ENCODE measurements at places on chromosomes 16 and 17.

GRCh38 chr17:6070913-6071511 lies 833 bp downstream of the WSCD1 start:
- DNase-seq: no peak

GRCh38 chr17:54972406-54973138 lies 4.0 kb downstream of the STXBP4 start:
- no peak for DNase-seq

DNA sequence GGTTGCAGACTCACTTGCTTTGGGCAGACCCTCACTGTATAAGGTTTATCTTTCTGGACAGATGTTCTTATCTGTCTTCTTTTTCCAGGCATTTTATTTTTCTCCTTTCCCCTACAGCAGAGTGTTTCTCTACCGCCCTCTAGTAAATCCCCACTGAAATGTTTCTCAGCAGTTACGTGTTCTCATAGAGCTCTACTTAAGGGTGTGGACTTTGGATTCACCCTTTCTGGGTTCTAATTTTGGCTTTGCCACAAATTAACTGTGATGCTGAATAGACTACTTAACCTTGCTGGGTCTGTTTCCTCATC lies 2.0 kb downstream of the ADAT1 start:
- DNase-seq: peak; percentile 46

DNA sequence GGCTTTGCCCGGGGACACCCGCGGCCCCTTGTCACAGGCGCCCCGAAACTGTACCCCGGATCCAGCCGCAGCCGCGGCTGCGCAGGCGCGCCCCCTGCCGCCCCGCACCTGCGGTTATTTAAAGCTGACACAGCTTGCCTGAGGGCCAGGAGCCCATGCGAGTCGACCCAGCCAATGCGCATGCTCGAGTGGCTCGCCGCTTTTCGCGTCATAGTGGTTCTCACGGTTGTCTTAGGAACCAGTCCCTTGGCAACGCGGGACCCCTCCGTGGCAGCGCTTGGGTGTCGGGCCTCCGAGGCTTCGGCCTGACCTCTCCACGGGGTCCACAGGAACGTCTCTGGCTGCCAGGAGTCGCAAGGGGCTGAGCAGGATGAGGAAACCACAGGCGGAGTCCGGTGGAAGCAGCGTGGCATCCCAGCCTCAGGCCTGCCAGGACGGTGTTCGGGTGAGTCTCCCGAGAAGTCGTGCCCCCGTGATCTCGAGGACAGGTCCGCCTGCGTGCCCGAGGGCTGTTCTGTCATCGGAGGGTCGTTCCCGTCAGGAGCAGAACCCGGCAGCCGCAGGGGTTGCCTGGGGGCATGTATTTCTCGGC lies 716.9 kb downstream of the KCNJ18 start:
- DNase-seq: no peak

DNA sequence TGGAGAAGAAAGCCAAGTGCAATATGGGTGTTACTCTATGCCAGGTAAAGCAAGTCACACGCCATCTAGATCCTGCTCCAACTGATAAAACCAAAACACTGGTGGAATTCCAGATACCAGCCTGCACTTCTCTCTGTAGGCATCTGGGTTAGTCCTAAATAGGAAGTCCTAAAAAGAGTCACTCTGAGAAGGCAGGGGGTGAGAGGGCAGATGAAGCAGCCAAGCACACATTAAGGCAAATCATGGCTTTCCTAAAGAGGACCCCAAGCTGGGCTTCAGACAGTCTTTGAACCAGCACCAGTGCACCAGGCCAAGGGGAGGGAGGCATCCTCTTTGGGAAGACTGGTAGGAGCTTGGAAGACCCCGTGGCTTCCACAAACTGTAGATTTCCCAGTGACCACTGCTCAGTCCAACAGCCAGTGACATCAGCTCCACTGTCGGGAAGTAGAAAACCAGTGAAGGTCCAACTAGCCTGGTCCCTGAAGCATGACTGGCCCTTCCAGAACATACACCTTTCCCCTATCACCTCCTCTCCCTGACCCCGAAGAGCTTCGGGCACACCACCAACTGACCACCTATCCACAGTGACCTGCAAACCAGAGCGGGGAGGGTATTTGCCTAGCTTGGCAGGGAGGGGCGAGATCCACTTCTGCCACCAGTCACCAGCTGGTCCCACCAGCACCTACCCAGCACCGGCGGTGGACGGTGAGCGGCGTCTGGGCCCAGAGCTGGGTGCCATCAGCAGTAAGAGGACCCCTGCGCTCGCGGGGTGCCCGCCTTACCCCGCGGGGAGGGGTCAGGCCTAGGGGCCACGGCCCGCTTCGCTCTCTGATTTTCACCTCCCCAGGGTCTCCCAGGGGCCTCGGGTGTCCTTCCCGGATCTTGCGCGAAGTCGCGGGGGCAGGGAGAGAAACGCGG lies 1.0 kb downstream of the LITAF start:
- no peak for DNase-seq

- DNase-seq: no peak
Observed at GRCh38 chr16:24833352-24833751, 12.4 kb upstream of the SLC5A11 start.

- no peak for DNase-seq
Observed at GRCh38 chr17:10063730-10064241, 134.6 kb downstream of the GAS7 start.

DNA sequence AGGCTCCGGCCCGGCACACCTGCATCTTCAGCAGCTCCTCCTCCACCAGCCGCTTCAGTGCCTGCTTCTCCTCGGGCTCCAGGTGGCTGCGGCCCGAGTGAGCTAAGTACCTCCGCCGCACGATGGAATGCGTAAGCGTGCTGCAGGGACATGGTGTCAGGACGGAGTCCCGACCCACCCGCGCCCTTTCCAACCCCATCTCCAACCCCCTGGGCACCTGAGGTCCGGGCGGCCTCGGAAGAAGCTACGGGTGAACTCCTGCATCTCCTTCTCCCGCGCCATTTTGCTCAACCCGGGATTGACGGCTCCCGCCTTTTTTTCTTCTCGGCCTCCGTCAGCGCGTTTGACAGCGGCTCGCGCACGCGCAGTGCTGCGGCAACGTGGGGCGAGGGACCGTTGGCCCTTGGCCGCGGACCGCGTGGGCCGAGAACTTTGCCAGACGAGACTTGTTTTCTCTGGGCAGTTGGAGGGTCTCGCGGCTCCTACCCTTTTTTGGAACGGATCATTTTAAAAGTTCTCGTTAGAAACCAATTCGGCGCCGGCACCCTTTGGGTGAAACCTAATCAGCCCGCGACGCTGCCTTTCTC lies at the start of gene HIRIP3:
Gene HIRIP3, minus strand, starts transcription at position 294 of the 587 bp plus-strand sequence. Its CDS starts 12 bp downstream, at position 282.
- DNase-seq: peak; percentile 87

DNA sequence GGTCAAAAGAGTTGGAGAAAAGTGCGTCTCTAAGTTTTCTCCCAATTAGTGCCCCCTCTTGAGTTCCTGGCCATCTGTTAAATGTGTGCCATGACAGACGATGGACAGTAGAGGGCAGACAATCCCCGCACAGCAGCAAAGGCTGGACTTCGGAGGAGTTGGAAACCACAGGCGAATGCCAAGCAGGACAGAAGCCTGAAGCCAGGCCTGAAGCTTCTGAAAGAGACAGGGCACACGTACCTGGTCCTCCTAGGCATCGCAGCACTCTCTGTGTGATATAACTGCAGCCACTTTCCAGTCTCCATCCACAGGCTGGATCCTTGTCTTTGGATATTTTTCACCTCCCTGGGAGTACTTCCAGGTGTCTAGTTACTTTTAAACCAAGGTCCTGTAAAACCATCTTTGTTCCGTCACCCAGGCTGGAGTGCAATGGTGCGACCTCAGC lies 14.5 kb downstream of the C17orf100 start:
- peak; percentile 65 for DNase-seq

- no peak for DNase-seq
Observed at GRCh38 chr17:66040402-66040801, 151.5 kb downstream of the CEP112 start.

GRCh38 chr16:61909074-61909473 lies 127.2 kb downstream of the CDH8 start:
- DNase-seq: no peak

GRCh38 chr17:81002409-81003361 lies 11.0 kb downstream of the CHMP6 start:
- peak; percentile 68 for DNase-seq

DNA sequence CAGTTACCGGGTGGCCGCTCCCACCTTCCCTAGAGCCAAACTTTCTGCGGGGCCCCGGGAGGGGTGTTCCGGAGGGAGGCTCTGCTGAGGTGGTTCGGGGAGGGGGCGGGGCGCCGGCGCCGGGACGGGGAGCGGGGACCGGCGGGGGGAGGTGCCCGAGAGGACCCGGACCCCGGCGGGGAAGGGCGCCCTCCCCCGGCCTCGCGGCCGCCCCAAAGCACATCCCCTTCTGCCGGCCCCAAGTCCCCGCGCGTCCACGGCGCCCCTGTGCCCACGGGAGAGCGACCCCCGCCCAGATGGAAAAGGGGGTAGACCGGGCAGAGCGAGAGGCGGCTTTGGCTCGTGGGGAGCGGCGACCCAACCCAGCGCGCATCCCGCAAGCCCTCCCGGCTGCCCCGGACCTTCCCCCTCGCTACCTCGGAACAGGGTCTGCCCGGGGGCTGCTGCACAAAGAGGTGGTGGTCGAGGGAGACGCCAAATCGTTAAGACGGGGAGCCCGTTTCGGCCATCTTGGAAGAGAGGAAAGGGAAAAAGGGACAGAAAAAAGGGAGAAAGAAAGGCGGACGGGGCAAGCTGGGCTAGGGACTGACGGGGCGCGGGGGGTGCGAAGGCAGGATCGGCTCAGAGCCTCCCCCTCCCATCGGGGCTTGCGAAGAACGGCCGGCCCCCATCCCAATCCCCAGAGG lies 530 bp downstream of the PCGF2 start:
- DNase-seq: no peak

DNA sequence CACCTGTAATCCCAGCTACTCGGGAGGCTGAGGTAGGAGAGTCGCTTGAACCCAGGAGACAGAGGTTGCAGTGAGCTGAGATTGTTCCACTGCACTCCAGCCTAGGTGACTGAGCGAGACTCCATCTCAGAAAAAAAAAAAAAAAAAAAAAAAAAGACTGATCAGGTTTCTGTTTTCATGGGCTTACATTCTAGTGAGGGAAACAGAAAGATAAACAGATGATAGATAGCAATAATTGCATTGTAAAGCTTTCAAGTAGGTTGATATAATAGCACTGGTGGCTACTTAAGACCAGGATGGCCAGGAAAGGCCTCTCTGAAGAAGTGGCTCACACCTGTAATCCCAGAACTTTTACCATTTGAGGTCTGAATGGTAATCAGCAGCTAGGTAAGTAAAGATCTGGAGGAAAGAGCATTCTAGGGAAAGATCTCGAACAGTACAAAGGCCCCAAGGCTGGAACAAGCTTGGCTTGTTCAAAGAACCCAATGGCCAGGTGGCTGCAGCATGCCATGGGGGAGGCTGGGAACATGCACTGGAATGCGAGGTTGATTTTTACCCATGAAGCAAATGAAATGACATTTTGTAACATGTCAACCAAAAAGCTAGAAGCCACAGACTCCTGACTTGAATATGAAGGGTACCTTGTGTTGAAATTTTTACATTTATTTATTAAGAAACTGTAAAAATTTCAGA lies 108.3 kb upstream of the DHX40 start:
- no peak for DNase-seq

DNA sequence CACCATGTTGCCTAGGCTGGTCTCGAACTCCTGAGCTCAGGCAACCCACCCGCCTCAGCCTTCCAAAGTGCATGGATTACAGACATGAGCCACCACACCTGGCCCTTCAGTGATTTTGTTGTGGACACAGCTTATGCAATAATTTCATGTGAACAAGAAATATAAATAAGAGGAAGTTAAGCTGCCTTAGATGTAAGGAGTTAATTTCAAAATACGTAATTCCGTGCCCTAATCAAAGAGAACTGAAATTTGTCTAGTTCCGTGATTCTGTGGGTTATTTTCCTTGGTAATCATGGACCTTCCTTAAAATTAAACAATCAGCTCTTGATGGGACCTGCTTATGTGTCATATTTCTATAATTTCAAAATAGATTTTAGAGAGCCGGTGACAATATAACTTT lies 11.9 kb downstream of the TVP23A start:
- no peak for DNase-seq

- DNase-seq: peak; percentile 40
Observed at GRCh38 chr17:348692-349425, 3.7 kb downstream of the RPH3AL start.
